ENCODE measurements at places on chromosomes 11 and 22. TPM values are rescaled to one million over a fixed set of nuclear protein-coding genes. Genes with fewer than 3 reads are reported as not detected.

Gene POU2AF2
- total RNA-seq: not detected

Gene TIMP3
- total RNA-seq: 19.6 TPM

Gene POTEH
- total RNA-seq: not detected

Gene BCO2
- total RNA-seq: 0.19 TPM

Gene RFPL2
- total RNA-seq: not detected

Gene IGSF9B
- total RNA-seq: under 0.01 TPM

Gene HBD
- not detected for total RNA-seq

Gene MN1
- total RNA-seq: 0.11 TPM

Gene DERL3
- total RNA-seq: 0.23 TPM

Data from LHCN-M2 (cell line).